ENCODE measurements at places on chromosomes 2 and 18. TPM values are rescaled to one million over a fixed set of nuclear protein-coding genes. Genes with fewer than 3 reads are reported as not detected.

PDE1A gene
- 10.2 TPM for total RNA-seq

XIRP2 gene
- total RNA-seq, result not detected

KCNJ13 gene
- not detected for total RNA-seq

COBLL1 gene
- 66.0 TPM for total RNA-seq

SANBR gene
- 7.5 TPM for total RNA-seq

VWC2L gene
- total RNA-seq, result not detected

LAPTM4A gene
- total RNA-seq, result 196 TPM

UCN gene
- 3.7 TPM for total RNA-seq

- no peak for DNase-seq
Observed at GRCh38 chr2:21404137-21404536, 280.4 kb downstream of the TDRD15 start.

- no peak for DNase-seq
Observed at GRCh38 chr18:54726143-54726542, 102.1 kb upstream of the RAB27B start.

DNA sequence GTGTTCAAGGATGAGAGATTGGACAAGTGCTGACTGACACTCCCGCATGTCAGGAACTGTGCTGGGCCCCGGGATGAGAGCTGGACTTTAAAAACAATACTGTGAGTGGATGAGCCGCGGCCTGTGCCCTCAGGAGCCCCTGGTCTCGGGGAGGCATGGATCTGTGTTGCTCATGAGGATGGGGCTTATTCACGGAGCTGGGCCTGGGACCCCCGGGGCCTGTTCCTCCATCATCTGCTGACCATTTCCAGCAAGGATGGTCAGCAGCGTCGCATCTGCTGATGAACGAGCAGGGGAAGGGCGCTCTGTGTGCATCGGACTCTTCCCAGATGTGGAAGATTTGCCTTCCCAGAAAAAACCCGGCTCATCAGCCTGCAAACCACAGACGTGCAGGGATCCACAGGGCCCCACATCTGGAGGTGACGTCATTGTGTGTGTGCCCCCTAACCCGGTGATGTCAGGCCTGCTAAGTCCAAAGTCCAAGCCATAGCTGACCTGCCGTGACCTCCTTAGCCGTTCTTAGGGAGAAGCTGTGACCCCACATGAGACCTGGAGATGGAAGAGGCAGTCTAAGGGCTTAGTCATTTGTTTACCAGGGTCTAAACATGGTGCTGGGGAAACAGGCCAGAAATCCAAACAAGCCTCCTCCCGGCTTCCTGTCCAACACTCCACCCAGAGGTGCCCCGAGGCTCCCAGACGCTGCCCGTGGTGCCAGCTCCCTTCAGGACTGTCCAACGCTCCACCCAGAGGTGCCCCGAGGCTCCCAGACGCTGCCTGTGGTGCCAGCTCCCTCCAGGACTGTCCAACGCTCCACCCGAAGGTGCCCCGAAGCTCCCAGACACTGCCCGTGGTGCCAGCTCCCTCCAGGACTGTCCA lies 143.9 kb downstream of the PXDN start:
- DNase-seq, result no peak

DNA sequence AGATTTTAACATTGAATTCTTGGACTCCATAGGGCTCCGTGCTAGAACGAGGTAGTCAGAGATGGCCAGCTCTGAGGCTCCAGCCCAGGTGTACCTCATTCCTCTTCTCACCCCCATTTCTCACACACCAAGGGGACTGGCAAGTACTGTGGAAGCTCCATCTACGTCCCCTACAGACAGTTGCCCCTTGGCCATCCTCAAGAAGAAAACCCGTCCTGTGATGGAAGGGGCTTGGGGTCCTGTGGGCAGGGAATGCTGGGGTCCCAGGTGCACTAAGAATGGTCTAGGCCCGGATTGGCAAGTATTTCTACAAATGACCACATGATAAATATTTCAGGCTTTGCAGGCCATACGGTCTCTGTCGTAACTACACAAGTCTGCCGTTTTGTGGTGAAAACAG lies 110.3 kb downstream of the PDCL3 start:
- DNase-seq, result peak; percentile 53

DNA sequence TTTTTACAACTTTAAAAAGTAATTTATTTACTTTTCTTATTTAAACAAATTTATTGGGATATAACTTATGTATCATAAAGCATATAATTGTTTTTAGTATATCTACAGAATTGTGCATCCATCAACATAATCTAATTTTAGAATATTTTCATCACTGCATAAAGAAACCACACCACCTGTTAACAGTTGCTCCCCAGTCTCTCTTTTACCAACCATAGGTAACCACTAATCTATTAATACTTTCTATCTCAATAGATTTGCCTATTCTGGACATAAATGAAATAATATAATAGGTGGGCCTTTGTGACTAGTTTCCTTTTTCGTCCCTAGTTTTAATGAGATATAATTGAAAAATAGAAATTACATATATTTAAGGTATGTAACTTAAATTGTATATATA lies 90.6 kb downstream of the ADAM23 start:
- no peak for DNase-seq

GRCh38 chr2:138536740-138537139 lies 35.2 kb downstream of the SPOPL start:
- DNase-seq, result no peak

- no peak for DNase-seq
Observed at GRCh38 chr18:52140986-52141385, 199.0 kb upstream of the DCC start.

GRCh38 chr2:134268265-134268664 lies 14.4 kb downstream of the MGAT5 start:
- DNase-seq, result no peak

DNA sequence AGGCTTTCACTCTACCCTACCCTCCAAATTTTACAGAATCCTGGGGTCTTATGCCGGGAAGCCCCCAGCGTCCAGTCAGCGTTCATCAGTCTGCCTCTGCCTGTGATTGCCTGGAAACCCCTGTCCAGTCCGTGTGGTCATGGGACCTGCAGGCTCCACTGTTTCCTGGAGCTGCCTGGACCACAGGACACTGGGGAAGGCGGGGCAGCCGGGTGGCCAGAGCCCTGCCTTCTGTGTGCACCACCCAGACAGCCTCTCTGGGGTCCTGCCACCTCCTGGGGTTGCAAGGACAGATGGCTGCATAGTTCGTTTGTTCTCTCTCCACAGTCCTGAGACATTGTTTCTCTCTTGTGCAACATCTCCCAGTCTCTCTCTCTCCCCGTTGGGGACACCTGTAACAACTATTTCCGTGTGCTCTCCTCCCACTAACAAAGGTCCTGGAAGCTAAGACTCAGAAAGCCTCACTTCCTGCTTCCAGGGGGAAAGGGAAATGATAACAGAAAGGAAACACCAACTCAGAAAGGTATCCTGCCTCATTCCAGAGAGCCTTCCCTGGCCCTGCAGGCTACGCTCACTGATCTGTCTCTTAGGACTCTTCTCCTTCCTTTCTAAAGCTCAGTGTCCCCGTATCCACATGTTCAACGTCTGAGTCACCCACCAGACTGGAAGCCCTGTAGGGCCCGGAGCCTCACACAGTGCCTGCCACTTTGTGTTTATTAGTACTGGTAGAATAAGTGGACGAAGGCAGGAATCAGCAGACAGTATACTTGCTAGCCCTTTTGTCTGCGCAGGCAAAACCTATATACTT lies 192.8 kb upstream of the RAB12 start:
- no peak for DNase-seq

GRCh38 chr2:105919826-105920225 lies 175.1 kb downstream of the NCK2 start:
- no peak for DNase-seq

GRCh38 chr2:170554278-170554955 lies 160.7 kb upstream of the SP5 start:
- no peak for DNase-seq

DNA sequence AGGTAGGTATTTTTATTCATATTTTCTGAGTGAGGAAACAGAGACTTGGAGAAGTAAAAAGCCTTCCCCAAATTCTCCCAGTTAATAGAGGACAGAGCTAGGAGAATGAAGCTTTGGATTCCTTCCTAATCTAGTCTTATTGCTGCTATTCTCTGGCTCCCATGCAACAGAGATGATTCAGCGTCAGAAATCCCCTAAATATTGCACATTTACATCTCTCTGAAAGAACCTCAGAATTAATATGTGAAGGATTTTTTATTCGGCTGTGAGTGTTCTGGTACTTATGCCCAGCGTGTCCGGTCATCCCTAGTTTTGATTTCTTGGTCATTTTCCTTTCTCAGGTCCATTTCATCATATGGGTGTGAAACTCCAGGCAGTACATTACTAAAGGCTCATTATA lies 91.2 kb upstream of the SESTD1 start:
- no peak for DNase-seq

DNA sequence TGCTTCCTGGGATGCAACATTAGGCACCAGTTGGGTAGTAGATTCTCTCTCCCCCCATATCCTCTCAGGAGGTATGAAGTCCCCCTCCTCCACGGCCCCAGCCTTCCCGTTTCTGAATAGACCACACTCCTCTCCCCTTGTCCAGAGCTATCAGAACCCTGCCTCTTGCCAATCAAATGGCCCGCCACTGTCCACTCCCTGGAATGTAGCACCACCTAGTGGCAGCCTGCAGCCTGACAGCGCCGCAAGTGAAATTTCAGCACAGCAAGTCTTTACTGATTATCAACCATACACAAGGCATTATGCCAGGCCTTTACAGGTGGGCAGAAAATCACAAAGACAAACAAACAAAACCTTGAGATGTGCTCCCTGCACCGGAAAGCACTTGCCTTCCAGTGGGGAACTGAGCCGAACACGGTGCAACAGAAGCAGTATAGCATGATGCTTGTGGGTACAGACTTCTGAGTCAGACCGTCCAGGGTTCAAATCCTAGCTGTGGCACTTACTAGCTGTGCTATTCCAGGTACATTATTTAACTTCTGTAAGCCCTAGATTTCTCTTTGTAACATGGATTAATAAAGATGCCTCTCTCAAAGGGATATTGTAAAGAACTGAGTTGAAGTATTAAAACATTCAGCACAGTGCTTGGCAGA lies 174.0 kb downstream of the SMAD2 start:
- DNase-seq, result peak; percentile 92

DNA sequence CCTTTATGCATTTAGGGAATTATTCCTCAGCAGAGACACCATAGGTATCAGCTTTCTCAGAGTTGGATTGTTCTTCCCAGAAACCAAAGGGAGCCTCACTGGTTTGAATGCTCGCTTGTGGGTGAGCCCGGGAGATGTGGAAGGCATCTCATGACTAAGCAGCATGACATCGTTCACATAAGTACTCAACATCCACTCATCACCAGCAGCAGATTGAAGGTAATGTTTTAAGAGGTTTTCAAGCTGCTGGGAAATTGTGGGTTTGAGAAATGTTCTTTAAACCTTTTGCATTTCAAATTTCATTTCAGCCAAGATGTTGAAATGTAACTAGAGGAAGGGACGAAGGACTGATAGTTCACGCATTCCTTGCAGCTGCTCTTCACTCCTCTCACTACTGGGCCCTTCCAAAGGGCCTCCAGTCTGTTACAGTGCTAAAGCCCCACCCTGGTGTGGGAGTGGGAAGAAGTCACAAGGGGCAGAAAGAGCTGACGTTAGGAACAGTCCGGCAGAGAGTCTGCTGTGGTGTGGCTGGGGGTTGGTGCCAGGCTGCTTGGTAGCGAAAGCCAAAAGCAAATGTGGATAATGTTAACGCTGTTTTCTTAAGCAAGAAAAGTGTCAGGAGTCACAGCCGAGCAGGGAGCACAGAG lies 324.5 kb upstream of the EPHA4 start:
- no peak for DNase-seq

DNA sequence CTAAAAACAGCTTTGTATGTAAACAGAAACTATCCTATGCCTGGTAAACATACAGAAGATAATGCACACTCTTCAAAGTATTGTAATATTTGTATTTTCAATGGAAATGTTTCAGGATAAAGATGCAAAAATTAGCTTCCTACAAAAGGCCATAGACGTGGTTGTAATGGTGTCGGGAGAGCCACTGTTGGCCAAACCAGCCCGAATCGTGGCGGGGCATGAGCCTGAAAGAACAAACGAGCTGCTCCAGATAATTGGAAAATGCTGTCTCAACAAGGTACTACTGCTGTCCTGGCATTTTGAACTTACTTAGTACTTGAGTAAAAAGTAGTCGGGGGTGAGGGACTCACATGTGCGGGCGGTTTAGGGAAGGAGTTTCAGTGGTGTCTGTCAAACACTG lies 5.4 kb downstream of the TRAF3IP1 start:
- no peak for DNase-seq

DNA sequence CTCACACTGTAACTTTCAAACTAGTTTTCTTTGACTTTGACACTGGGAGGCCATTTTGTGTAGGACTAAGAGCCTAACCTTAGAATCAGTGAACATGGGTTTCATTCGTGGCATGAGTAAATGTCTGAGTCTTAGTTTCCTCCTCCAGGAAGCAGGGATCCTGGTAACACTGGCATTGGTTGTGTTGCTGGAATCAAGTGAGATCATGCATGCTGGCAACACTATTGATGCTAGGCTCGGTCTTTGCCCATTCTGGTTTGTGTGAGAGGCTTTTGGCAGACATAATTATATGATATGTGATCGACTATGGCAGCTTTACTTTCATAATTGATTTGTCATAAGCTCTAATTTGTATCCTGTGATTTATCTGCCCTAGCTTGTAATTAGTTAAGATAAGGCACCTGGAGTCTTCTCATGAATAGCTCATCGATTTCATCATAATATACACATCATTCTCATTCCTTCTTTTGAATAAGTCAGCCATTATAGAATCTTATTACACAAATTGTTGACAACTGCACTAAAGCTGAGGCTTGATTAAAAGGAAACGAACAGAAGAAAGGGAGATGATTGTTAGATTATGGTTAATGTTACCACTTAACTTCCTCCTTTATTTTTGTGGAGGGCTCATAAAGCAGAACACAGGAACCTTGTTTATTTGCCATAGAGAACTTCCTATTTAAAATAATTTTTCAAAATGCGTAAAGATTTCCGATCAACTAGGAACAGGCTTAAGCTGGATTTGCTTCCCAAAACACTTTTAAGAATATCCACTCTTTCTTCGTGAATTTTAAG lies 12.6 kb downstream of the PPP1R1C start:
- DNase-seq, result no peak

DNA sequence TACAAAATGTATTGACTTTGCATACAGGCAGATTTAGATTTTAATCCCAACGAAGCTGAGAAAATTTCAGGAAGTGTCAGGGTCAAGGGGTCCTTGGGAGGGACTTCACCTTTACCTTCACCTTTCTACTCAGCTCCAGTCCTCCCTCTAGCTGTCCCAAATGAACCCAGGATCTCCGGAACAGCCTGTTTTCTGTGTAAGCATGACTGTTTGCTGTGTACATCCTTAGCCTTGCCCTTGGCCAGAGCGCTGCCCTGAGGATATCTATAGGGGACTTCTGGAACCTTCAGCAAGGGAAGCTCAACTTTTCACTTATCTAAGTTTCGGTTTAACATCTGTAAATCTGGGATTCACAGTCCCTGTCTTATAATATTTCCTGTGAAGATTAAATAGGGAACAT lies 246.8 kb upstream of the ST6GAL2 start:
- DNase-seq, result no peak

All from esophagus muscularis mucosa (tissue), 4 donors.